ENCODE measurements at places on chromosomes 2 and 18. TPM values are rescaled to one million over a fixed set of nuclear protein-coding genes. Genes with fewer than 3 reads are reported as not detected.
A peak's percentile ranks its signal among the peaks of the same experiment; 100 is the strongest.

B3GNT7 gene
- polyA plus RNA-seq = 18.9 TPM

KLHL29 gene
- polyA plus RNA-seq = 3.8 TPM

ANTXR1 gene
- polyA plus RNA-seq = 13.4 TPM

SEMA4F gene
- 3.4 TPM for polyA plus RNA-seq

GCKR gene
- 0.28 TPM for polyA plus RNA-seq

CEBPZ gene
- polyA plus RNA-seq = 66.7 TPM

AFF3 gene
- polyA plus RNA-seq = 5.0 TPM

CGREF1 gene
- 0.55 TPM for polyA plus RNA-seq

NYAP2 gene
- polyA plus RNA-seq = 0.20 TPM

VWA3B gene
- 4.6 TPM for polyA plus RNA-seq

PGAP1 gene
- polyA plus RNA-seq = 2.6 TPM

FAM237A gene
- not detected for polyA plus RNA-seq

GRCh38 chr18:3845161-3845560 is 395.2 kb downstream of the TGIF1 start:
- H3K27ac ChIP-seq = no peak overlapping the region
- no peaks in the 10 kb centered on the region for H3K27me3 ChIP-seq
- no peaks in the 10 kb centered on the region for H3K4me1 ChIP-seq
- DNase-seq = no peak
- no peaks in the 10 kb centered on the region for H3K36me3 ChIP-seq
- no peak overlapping the region for H3K4me3 ChIP-seq

DNA sequence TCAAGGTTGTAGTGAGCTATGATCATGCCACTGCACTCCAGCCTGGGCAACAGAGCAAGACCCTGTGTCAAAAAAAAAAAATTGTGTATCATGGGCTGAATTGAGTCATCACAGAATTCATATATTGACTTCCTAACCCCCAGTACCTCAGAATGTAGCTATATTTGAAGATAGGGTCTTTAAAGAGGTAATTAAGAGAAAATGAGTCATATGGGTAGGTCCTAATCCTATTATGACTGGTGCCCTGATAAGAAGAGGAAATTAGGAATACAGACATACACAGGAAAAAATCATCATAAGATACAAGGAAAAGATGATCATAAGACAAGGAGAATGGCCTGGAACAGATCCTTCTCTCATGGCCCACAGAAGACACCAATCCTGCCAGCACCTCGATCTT is 466.4 kb upstream of the ACVR2A start:
- DNase-seq = no peak
- no peak overlapping the region for H3K27ac ChIP-seq
- H3K36me3 ChIP-seq = no peaks in the 10 kb centered on the region

DNA sequence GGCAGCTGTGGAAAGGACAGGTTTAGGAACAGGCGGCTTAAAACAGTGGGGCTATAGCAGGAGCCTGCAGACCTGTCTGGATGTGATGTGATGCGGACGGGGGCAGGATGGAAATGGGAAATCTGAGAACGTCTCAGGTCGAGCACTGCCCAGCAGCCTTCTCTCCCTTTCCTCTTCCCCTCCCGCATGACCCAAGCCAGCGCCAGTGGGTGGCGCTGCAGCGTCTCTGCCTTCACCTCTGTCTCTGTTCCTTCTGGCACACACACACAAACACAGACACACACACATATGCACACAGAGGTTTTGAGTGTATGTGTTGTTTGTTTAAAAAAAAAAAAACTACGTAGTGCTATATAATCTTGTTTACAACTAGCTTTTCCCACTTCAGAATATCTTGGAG is 82.0 kb upstream of the SLC66A3 start:
- no peak overlapping the region for H3K27ac ChIP-seq
- peak; percentile 70 for DNase-seq
- no peaks in the 10 kb centered on the region for H3K36me3 ChIP-seq
- H3K27me3 ChIP-seq = no peaks in the 10 kb centered on the region

DNA sequence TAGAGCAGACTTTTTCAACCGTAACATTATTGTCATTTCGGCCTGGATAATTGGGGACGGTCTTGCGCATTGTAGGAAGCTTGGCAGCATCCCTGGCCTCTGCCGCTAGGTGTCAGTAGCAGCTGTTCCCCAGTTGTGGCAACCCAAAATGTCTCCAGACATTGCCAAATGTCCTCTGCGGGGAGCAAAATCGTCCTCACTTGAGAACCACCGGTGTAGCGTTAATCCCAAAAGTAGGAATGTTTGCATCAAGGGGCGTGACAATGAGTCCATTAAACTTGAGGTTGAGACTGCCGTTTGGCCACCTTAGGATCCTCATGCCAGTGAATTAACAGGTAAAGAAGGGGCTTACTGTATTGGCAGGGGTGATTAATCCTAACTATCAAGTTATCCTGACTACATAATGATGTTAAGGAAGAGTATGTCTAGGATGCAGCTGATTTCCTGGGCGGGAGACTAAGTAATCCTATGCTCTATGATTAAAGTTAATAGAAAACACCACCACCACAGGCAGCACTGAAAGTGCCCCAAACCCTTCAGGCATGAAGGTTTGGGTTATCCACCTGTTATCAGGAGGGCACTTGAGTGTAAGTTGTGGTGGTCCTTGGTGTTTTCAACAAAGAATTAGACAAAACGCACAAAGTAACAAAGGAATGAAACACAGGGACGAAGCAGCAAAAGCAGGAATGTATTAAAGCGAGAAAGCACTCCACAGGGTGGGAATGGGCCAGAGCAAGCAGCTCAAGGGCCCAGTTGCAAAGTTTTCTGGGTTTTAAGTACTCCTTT is 4.9 kb upstream of the ZC3H8 start:
- H3K36me3 ChIP-seq = no peaks in the 10 kb centered on the region
- H3K4me1 ChIP-seq = no peaks in the 10 kb centered on the region
- H3K27ac ChIP-seq = peak overlapping the region; percentile 31
- H3K4me3 ChIP-seq = no peak overlapping the region

GRCh38 chr2:9201185-9201891 is 5.3 kb upstream of the ASAP2 start:
- no peak overlapping the region for H3K27ac ChIP-seq
- no peaks in the 10 kb centered on the region for H3K4me1 ChIP-seq
- H3K36me3 ChIP-seq = no peaks in the 10 kb centered on the region
- no peak overlapping the region for H3K4me3 ChIP-seq

- H3K36me3 ChIP-seq = no peaks in the 10 kb centered on the region
- no peaks in the 10 kb centered on the region for H3K27me3 ChIP-seq
- no peak for DNase-seq
- H3K4me3 ChIP-seq = no peak overlapping the region
- no peaks in the 10 kb centered on the region for H3K4me1 ChIP-seq
Observed at GRCh38 chr2:210623506-210623905, 67.1 kb downstream of the CPS1 start.

DNA sequence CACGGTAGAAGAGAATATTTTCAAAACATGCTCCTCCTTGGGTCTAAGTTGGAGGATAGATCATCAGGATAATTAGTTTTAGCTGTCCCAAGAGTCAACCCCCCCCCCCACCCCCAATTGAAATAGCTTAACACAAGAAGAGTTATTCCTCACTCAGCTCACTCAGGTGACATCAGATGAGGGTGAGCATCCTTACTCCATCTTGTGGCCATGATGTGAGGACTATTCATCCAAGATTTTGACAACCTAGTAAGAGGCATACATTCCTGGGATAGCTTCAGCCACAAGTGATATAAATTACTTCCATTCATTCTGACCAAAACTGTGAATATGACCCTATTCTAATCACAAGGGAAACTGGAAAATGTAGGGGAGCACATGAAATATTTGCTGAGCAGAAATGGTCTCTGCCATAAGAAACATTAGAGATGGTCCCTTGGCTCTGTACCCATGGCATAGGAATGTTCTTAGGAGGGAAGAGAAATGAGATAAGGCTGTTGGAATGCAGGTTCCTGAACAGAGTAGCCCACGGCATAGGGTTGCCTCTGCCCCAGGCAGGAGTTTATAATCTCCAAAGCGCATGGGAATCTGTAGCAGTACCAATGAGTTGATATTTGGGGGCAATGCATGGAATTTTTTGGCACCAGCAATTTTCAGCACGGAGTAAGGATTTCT is 257.2 kb downstream of the CYRIA start:
- H3K4me3 ChIP-seq = no peak overlapping the region
- no peak for DNase-seq
- no peaks in the 10 kb centered on the region for H3K36me3 ChIP-seq
- H3K27me3 ChIP-seq = no peaks in the 10 kb centered on the region
- H3K27ac ChIP-seq = no peak overlapping the region

DNA sequence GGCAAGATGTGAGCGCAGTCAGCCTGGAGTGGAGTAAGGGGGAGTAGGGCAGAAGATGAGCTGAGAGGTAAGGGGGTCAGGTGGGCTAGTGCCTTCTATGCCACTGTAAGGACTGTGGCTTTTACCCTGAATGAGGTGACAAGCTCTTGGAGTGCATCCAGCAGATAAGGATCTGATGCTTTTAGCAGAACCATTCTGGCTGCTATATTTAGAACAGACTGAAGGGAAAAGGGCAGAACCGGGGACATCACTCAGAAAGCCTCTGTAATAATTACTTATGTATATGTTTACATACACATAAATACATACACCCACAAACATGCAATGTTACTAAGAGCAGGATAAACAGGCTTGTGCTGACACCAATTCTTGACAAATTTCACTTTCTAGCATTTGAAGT is 124.8 kb downstream of the DTNB start:
- peaks cover 5% of the 10 kb centered on the region for H3K4me1 ChIP-seq
- H3K36me3 ChIP-seq = no peaks in the 10 kb centered on the region
- H3K27me3 ChIP-seq = no peaks in the 10 kb centered on the region
- no peak overlapping the region for H3K4me3 ChIP-seq

GRCh38 chr2:85522090-85522647 is 16.8 kb upstream of the MAT2A start:
- no peaks in the 10 kb centered on the region for H3K27me3 ChIP-seq
- no peak for DNase-seq
- no peaks in the 10 kb centered on the region for H3K36me3 ChIP-seq

DNA sequence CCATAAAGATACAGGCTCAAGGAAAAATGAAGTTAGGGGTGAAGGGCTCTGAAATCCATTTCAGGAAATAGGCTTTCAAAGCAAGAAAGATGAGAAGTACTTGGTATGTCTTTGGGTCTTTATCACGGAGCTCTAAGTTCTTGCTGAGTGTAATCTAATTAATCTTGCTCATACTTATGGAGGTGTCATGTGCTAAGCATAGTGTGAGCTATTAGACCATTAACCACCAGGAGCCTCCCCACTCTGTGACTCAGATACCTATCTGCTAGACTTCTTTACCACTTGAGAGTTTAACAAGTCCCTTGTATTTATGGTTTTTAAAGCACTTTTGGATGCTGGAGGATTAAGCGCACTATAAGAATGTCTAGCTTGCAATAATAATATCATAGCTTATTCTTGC is 678.7 kb downstream of the EPHA4 start:
- H3K27ac ChIP-seq = no peak overlapping the region
- no peaks in the 10 kb centered on the region for H3K4me1 ChIP-seq
- H3K27me3 ChIP-seq = no peaks in the 10 kb centered on the region

- H3K4me3 ChIP-seq = peak overlapping the region; percentile 8
- peak overlapping the region; percentile 70 for H3K27ac ChIP-seq
- H3K27me3 ChIP-seq = no peaks in the 10 kb centered on the region
- peak; percentile 46 for DNase-seq
Observed at GRCh38 chr2:40450066-40450795, 1.7 kb downstream of the SLC8A1 start.

DNA sequence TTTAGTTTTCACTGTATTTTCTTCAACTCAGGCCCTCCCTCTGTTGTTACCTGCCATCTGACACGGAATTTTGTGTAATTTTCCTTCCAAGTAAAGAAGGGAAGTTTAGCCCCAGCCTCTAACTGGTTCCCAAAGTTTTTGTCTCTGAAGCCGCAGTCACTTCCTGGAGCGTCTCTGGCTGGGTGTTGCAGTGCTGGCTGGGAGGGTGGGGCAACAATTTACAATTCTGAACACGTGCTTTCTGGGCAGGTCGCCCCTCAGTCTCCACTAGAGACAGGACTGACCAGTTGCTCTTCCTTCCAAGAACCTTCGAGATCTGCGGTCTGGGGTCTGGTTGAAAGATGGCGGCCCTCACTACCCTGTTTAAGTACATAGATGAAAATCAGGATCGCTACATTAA is 3.5 kb downstream of the CNDP2 start:
- peaks cover 16% of the 10 kb centered on the region for H3K4me1 ChIP-seq
- no peak for DNase-seq
- no peak overlapping the region for H3K4me3 ChIP-seq
- H3K27me3 ChIP-seq = no peaks in the 10 kb centered on the region
- H3K27ac ChIP-seq = peak overlapping the region; percentile 89

- no peak overlapping the region for H3K4me3 ChIP-seq
- H3K4me1 ChIP-seq = no peaks in the 10 kb centered on the region
- no peak for DNase-seq
- H3K36me3 ChIP-seq = no peaks in the 10 kb centered on the region
Observed at GRCh38 chr2:43854671-43855070, 15.9 kb downstream of the ABCG8 start.

- no peak for DNase-seq
- H3K4me1 ChIP-seq = no peaks in the 10 kb centered on the region
- H3K36me3 ChIP-seq = no peaks in the 10 kb centered on the region
- no peak overlapping the region for H3K27ac ChIP-seq
- no peak overlapping the region for H3K4me3 ChIP-seq
Observed at GRCh38 chr2:128487650-128488387, 169.2 kb upstream of the HS6ST1 start.

GRCh38 chr2:188898261-188898660 is 75.9 kb upstream of the COL3A1 start:
- no peak overlapping the region for H3K27ac ChIP-seq
- H3K27me3 ChIP-seq = no peaks in the 10 kb centered on the region
- peaks cover 16% of the 10 kb centered on the region for H3K4me1 ChIP-seq
- no peak overlapping the region for H3K4me3 ChIP-seq

GRCh38 chr18:51727780-51728179 is 530.3 kb upstream of the MEX3C start:
- no peaks in the 10 kb centered on the region for H3K4me1 ChIP-seq
- no peak overlapping the region for H3K4me3 ChIP-seq
- H3K27ac ChIP-seq = no peak overlapping the region
- H3K27me3 ChIP-seq = no peaks in the 10 kb centered on the region
- H3K36me3 ChIP-seq = no peaks in the 10 kb centered on the region
- no peak for DNase-seq

DNA sequence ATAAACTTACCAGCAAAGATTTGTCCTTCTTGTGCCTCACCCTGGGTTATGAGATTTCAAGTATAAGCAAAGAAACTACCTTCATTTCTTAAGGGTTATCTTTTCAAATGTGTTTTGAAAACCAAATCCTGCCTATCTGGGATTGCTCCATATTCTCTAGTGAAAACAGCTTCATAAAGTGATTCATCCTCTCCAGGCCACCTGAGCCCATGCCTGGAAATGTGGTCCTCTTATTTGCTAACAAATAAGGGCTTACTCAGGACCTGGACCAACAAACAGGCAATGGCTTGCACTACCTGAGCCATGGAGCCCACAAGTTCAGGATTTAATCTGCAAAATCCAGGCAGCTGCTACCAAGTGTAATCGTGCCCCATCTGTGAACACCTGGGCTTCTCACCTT is 234.4 kb upstream of the RBBP8 start:
- no peaks in the 10 kb centered on the region for H3K36me3 ChIP-seq
- no peak overlapping the region for H3K27ac ChIP-seq
- no peaks in the 10 kb centered on the region for H3K27me3 ChIP-seq
- no peak overlapping the region for H3K4me3 ChIP-seq
- peaks cover under 1% of the 10 kb centered on the region for H3K4me1 ChIP-seq
- no peak for DNase-seq

DNA sequence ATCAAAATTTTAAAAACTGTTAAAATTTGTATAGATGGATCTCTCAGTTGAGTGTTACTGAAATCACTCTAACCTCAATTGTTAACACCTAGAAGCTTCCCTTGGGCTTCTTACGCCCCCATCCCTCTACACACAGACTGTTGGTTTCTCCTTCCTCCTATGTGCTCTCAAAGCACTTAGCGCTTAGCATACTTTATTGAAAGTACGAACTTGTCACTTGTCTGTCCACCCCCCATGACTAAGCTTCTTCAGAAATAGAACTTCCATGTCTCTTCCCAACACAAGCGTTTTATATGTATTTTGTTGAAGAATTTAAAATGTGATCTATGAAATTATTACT is 441 bp downstream of the MPHOSPH10 start:
- no peaks in the 10 kb centered on the region for H3K27me3 ChIP-seq
- peak overlapping the region; percentile 73 for H3K27ac ChIP-seq
- peaks cover 8% of the 10 kb centered on the region for H3K36me3 ChIP-seq

Data from lung (tissue), 17 donors.